ENCODE measurements at places on chromosomes 12 and 14. TPM values are rescaled to one million over a fixed set of nuclear protein-coding genes. Genes with fewer than 3 reads are reported as not detected.

- no peak overlapping the region for H3K4me3 ChIP-seq
- no peaks in the 10 kb centered on the region for H3K27me3 ChIP-seq
- DNase-seq = no peak
Measured at GRCh38 chr14:99720941-99721791, 37.1 kb downstream of the CYP46A1 start.

GRCh38 chr14:92928258-92928629 is 5.3 kb downstream of the CHGA start:
- no peak overlapping the region for H3K4me3 ChIP-seq
- H3K27me3 ChIP-seq = peaks cover 13% of the 10 kb centered on the region
- H3K27ac ChIP-seq = no peak overlapping the region
- H3K4me1 ChIP-seq = peaks cover 3% of the 10 kb centered on the region
- H3K36me3 ChIP-seq = no peaks in the 10 kb centered on the region

DNA sequence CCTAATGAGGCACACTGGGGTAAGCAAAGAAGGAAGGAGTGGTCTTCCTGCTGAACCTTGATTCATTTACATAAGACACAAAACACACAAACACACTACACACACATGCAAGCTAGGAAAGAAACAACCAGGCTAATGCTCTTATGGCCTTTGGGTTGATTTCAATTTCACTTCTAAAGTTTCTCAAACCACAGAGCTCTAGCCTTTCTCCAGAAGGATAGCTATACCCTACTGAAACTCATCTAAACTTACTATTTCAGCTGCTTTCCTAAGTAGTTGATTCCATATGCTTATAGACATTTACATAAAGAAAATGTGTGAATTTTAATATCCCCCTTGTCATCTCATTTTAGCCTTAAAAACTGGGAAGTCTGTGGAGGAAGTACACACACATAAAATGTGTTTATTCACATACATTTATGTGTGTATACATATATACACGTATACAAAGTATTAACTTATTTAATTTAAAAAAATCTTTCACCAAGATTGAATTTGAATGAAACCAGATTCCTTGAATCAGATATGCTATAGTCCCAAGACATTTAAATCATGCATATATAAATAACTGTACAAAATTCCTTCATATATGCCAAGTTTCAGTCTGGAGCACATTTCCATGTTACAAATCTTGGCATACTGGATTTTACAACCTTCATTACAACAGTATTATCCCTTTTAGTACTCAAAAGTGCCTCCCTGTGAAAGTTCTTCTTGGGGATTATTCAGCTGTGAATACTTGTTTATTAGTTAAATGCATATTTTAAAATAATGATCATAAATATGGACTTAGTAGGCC is 231.8 kb upstream of the NPAS3 start:
- DNase-seq = no peak
- H3K27ac ChIP-seq = no peak overlapping the region
- no peaks in the 10 kb centered on the region for H3K36me3 ChIP-seq
- no peaks in the 10 kb centered on the region for H3K4me1 ChIP-seq

DNA sequence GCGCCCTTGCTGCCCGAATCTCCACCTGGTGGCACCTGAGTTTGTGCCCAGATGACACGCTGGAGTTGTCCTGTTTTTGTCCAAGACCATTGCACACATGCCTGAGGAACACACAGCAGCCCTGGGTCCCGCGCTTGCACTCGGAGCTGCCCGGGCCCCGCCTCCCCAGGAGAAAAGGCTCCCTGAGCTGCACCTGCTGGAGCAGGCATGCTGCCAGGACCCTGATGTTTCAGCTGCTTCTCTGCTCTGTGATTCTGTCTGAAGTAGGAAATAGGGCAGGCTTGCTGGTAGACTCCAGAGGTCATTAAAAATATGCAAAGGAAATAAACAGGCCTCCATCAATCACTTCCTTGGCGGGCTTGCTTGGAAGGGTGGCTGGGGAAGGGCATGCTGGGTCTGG is 271.6 kb downstream of the CACNA1C start:
- no peak overlapping the region for H3K4me3 ChIP-seq
- no peaks in the 10 kb centered on the region for H3K4me1 ChIP-seq
- H3K27me3 ChIP-seq = peaks cover 4% of the 10 kb centered on the region
- no peaks in the 10 kb centered on the region for H3K36me3 ChIP-seq
- DNase-seq = peak; percentile 26

Gene OXA1L
- polyA plus RNA-seq = 123 TPM

DNA sequence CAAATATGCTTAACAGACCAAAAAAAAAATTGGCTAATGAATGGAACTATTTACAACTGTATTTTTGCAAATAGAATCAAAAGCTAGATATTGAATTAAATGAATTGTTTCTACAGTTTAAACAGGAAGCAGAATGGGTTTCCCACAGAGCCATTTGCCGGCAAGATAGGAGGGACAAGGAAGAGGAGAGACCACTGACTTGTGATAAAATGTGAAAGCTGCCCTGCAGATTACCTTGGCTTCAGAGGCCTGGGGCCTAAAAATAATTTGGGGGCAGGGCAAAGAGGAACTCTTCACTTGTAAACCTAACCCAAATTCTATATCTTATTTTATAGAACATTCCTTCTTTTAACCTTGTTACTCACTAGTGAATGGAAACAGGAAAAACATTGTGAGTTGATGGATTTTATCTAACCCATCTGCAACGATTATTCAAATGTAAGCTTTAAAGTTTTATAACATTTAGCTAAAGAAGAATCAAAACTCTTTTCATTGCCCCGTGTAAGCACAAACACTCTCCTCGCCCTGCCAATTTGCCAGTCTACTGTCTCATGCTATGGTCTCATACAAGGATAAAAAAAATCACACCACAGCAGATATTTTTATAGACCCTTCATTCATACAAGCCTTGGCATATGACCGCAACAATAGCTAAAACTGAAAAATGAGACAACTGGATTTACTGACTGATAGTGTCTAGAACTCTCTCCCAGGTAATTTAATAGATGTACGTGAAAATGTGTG is 49.5 kb upstream of the MDM1 start:
- H3K4me3 ChIP-seq = no peak overlapping the region
- peaks cover 2% of the 10 kb centered on the region for H3K4me1 ChIP-seq
- H3K27me3 ChIP-seq = no peaks in the 10 kb centered on the region
- H3K27ac ChIP-seq = no peak overlapping the region
- no peaks in the 10 kb centered on the region for H3K36me3 ChIP-seq

Gene LGALS3
- 873 TPM for polyA plus RNA-seq

- no peak overlapping the region for H3K27ac ChIP-seq
- H3K27me3 ChIP-seq = no peaks in the 10 kb centered on the region
- H3K4me1 ChIP-seq = no peaks in the 10 kb centered on the region
- H3K4me3 ChIP-seq = no peak overlapping the region
Measured at GRCh38 chr12:51342416-51342815, 4.1 kb downstream of the CELA1 start.

DNA sequence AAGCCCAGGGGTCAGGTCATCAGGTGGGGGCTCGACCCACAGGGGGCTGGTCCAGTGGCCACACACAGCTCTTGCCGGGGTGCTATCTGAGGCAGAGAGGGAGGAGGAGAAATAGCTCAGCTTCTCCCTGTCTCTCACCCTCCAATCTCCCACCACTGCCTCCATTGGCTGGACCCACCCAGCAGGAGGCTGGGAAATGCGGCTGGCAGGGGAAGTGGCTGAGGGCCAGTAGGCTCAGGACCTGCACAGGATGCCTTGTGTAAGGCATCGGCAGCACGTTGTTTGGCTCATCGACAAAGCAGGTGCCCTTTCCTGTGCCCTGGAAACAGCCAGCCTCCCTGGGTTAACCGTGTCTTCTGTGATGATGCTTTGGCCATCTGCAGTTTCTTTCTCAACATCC is 58.8 kb upstream of the SLC24A4 start:
- DNase-seq = no peak
- no peak overlapping the region for H3K4me3 ChIP-seq
- peaks cover 8% of the 10 kb centered on the region for H3K27me3 ChIP-seq
- no peaks in the 10 kb centered on the region for H3K36me3 ChIP-seq

GRCh38 chr12:2335513-2335912 is 282.7 kb downstream of the CACNA1C start:
- no peaks in the 10 kb centered on the region for H3K4me1 ChIP-seq
- H3K4me3 ChIP-seq = no peak overlapping the region
- no peak for DNase-seq

Gene CD27
- 1.6 TPM for polyA plus RNA-seq

Gene NTF3
- polyA plus RNA-seq = 2.1 TPM

Gene BRMS1L
- 11.9 TPM for polyA plus RNA-seq

DNA sequence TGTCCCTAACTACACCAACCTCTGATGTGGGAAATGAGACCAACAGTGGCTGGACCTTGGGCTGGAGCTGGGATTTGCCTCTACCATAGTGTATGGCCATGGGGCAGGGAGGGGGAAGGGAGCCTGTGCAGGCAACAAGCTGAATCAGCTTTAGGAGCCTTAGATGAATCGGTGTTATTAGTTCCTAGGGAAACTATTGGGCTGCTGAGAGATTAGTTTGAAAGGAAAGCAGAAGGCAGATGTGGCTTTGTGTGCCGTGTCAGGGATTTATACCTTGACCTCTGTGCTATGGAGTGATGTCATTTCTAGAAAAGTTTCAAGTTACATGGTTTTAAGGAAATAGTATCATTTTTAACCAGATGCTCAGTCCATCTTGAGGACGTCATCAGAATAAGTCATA is 19.5 kb upstream of the GAS2L3 start:
- peaks cover 29% of the 10 kb centered on the region for H3K36me3 ChIP-seq
- no peak overlapping the region for H3K4me3 ChIP-seq
- H3K4me1 ChIP-seq = peaks cover 8% of the 10 kb centered on the region

Gene SLC41A2
- 4.1 TPM for polyA plus RNA-seq

Gene ZDHHC22
- 1.6 TPM for polyA plus RNA-seq

GRCh38 chr12:33192226-33192625 is 247.4 kb downstream of the SYT10 start:
- no peaks in the 10 kb centered on the region for H3K27me3 ChIP-seq
- no peak for DNase-seq
- no peaks in the 10 kb centered on the region for H3K4me1 ChIP-seq

- H3K36me3 ChIP-seq = no peaks in the 10 kb centered on the region
- H3K4me3 ChIP-seq = no peak overlapping the region
- no peaks in the 10 kb centered on the region for H3K27me3 ChIP-seq
- no peak overlapping the region for H3K27ac ChIP-seq
Measured at GRCh38 chr12:94755598-94755997, 105.2 kb upstream of the TMCC3 start.

DNA sequence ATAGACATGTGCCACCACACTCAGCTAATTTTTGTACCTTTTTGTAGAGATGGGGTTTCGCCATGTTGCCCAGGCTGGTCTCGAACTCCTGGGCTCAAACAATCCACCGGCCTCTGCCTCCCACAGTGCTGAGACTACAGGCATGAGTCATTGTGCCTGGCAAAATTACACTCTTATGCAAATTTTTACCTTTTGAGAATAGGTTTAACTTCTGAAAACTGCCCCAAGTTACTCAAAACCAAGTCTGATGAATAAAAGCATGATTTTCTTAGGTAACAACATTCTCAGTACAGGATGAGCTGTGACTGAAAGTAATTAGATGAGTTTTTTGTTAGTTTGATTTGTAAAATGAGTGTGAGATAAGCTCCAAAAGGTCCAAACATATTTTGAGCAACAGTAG is 166.0 kb downstream of the RPS29 start:
- no peak overlapping the region for H3K27ac ChIP-seq
- H3K36me3 ChIP-seq = no peaks in the 10 kb centered on the region
- H3K4me3 ChIP-seq = no peak overlapping the region
- DNase-seq = no peak
- no peaks in the 10 kb centered on the region for H3K27me3 ChIP-seq

Gene CABP1
- 0.70 TPM for polyA plus RNA-seq

- no peaks in the 10 kb centered on the region for H3K27me3 ChIP-seq
- DNase-seq = no peak
- H3K4me1 ChIP-seq = no peaks in the 10 kb centered on the region
- no peaks in the 10 kb centered on the region for H3K36me3 ChIP-seq
- H3K4me3 ChIP-seq = no peak overlapping the region
Measured at GRCh38 chr12:62006076-62006732, 254.0 kb upstream of the USP15 start.

- H3K27me3 ChIP-seq = no peaks in the 10 kb centered on the region
- H3K4me3 ChIP-seq = no peak overlapping the region
- peaks cover 2% of the 10 kb centered on the region for H3K36me3 ChIP-seq
Measured at GRCh38 chr12:96241846-96242256, 47.7 kb downstream of the ELK3 start.

Gene PIWIL1
- polyA plus RNA-seq = 0.19 TPM

GRCh38 chr14:104195878-104196277 is 57.5 kb downstream of the KIF26A start:
- no peaks in the 10 kb centered on the region for H3K36me3 ChIP-seq
- H3K27me3 ChIP-seq = peaks cover 6% of the 10 kb centered on the region
- H3K4me3 ChIP-seq = no peak overlapping the region
- no peak overlapping the region for H3K27ac ChIP-seq
- DNase-seq = no peak

DNA sequence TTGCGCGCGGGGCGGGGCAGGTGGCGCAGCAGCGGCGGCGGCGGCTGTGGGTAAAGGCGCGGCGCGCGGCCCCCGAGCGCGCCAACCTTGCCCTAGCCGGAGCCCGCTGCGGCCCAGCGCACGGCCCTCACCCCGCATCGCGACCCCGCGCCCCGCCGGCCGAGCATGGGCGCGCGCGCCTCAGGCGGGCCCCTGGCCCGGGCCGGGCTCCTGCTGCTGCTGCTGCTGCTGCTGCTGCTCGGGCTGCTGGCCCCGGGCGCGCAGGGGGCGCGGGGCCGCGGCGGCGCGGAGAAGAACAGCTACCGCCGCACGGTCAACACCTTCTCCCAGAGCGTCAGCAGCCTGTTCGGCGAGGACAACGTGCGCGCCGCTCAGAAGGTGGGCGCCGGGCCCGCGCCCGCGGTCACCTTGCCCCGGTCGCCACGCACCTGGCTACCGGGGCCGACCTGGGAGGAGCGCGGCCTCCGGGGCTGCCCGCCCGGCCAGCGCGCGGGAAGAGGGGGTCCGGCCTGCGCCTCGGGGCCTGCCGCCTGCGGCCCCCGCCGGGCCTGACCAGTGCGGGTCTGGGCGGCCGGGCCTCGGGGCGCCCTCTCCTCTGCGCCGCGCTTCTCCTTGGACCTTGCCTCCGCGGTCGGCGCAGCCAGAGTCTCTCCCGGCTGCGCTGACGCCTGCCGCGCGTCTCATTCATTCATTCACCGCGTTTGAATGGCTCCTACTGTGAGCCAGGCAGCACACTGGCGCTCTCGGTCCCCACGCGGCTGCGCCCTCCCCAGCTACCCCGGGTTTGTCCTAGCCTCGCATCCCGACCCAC is at the start of gene BRI3BP:
BRI3BP (plus strand) TSS at position 20 of the 811 bp plus-strand sequence; CDS start at position 166, 146 bp downstream.
- DNase-seq = peak; percentile 83
- H3K36me3 ChIP-seq = no peaks in the 10 kb centered on the region
- H3K27me3 ChIP-seq = no peaks in the 10 kb centered on the region
- H3K4me1 ChIP-seq = peaks cover 6% of the 10 kb centered on the region
- H3K27ac ChIP-seq = peak within 1 kb of the TSS; percentile 89

Gene HSP90AA1
- 661 TPM for polyA plus RNA-seq

Gene LYZ
- polyA plus RNA-seq = 128 TPM

All from large intestine (tissue), 12 donors.